ENCODE measurements at places on chromosomes 12 and 14.
A peak's percentile ranks its signal among the peaks of the same experiment; 100 is the strongest.

GRCh38 chr12:71642264-71642663 is 21.4 kb downstream of the ZFC3H1 start:
- no peak for DNase-seq

DNA sequence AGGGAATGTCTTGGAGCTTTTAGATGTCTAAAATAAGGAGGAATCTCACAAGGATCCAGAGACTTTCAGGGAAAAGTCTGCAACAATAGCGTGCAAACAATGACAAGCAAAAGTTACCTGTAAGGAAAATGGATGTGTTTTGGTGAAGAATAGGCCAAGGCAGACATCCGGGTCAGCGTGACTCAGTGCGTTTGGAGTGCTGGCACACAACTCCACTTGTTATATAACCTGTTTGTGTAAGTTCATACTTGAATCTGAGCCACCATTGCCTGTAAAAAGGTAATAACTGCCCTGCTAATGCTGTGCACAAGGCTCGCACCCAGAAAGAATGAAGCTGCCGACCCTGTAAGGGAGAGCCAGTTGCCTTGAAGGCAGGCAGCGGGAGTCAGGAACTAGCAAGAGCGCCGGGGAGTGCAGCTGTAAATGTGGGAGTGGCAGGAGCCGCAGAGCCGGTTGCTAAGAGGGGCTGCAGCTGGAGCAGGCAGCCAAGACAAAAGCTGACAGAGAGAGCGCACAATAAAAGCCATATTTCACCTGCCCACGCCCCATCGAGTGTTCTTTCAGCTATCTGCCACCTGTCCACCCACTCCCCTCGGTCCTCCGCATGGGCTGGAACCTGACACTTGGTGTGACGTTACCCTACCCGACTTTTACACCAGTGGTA is 638.5 kb upstream of the MIS18BP1 start:
- peak; percentile 39 for DNase-seq

DNA sequence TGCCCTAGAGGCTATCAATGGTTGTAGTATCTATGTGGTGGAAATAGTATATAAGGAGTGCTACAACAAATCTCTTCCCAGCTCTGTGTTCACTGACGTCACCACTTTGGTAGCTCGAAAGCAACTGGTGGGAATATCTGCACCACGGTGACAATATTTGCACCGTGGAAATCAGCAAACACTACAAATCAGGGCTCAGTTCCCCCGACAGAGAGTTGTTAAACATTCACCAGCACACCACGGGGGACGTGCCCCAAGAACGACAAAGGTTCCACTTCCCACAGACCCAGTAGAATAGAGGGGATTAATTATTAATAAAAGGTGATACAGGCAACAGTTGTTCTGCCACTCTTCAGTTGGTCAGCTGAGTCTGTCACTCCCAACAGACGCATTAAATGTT is 98.4 kb downstream of the CCDC60 start:
- no peak for DNase-seq

GRCh38 chr14:31253746-31254471 is 46.3 kb upstream of the HECTD1 start:
- DNase-seq = no peak

DNA sequence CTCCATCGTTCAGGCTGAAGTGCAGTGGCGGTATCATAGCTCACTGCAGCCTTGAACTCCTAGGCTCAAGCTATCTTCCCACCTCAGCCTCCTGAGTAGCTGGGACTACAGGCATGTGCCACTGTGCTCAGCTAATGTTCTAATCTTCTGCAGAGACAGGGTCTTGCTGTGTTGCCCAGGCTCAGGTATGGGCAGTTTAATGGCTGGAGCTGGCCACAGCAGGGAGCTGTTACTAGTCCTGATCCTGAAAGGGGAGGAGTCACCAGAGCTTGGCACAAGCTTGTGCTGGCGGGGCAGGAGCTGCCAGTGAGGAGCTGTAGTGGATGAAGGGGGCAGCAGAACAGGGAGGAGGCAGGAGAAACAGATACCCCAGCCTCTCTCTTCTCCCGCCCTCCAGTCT is 10.6 kb downstream of the TMEM120B start:
- no peak for DNase-seq

- no peak for DNase-seq
Observed at GRCh38 chr14:98770151-98770550, 501.8 kb downstream of the BCL11B start.

DNA sequence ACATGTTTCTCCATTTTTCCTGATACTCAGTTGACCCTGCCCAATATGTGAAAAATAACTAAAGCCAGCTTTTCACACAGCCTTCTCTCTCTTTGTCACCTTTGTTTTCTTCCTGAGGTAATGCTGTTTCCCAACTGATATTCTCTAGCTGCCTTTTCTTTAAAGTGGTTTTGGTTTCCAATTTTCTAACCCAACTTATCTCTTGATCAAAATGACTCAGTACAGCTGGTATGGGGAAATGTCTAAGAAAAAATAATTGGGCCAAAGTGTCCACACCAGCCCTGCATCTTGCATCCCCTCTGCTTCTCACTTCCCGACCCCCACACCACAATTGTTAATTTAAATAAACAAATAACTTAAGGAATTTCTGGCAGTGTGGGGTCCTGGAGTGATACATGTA is 193.8 kb downstream of the SYT1 start:
- DNase-seq = no peak

GRCh38 chr14:91685600-91685999 is 46.3 kb downstream of the CATSPERB start:
- DNase-seq = no peak

GRCh38 chr12:53981634-53982565 is 3.0 kb upstream of the HOXC10 start:
- DNase-seq = no peak

DNA sequence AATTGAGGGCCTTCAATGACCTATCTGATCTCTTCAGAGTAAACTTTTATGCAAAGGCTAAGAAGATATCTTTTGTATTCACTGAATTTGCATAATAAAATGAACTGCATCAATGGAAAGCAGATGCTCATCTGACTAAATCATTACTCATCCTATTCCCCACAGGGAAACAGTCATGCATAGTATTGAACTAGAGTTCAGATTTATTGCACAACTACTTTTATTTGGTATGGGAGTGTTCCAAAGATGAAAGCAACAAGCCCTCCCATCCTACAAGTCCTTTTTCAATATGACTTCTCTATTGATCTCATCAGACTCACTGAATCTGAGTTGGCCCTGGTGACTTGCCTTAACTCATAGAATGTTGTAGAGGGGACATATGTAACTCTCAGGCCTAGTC is 159.8 kb downstream of the KITLG start:
- no peak for DNase-seq

GRCh38 chr14:81091660-81092059 is 129.1 kb downstream of the GTF2A1 start:
- no peak for DNase-seq

GRCh38 chr14:20350282-20350681 is 6.8 kb downstream of the PARP2 start:
- no peak for DNase-seq

DNA sequence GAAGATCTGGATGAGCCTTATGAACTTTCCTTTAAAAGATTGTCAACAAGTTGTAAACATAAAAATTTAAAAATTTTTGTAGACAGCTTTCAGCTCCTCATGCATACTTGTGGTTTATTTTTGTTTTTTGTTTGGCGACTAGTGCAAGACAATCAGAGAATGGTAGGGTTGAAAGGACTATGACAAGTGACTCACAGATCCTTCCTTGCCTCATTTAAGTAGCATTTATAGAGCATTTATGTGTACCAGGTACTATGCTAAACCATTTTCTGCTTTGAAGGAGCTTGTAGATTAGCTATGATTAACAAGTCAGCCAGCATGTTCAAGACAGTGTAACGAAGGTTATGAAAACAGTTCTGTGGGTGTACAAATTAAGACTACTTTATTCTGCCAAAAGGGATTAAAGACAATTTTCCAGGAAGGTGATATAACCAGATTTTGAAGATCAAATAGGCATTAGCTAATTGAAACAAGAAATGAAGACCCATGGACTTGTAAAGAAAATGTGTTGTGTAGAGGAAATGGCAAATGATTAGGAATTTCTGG is 122.0 kb downstream of the PCNX1 start:
- DNase-seq = no peak

GRCh38 chr14:79852950-79853744 is 358.2 kb downstream of the DIO2 start:
- DNase-seq = no peak

DNA sequence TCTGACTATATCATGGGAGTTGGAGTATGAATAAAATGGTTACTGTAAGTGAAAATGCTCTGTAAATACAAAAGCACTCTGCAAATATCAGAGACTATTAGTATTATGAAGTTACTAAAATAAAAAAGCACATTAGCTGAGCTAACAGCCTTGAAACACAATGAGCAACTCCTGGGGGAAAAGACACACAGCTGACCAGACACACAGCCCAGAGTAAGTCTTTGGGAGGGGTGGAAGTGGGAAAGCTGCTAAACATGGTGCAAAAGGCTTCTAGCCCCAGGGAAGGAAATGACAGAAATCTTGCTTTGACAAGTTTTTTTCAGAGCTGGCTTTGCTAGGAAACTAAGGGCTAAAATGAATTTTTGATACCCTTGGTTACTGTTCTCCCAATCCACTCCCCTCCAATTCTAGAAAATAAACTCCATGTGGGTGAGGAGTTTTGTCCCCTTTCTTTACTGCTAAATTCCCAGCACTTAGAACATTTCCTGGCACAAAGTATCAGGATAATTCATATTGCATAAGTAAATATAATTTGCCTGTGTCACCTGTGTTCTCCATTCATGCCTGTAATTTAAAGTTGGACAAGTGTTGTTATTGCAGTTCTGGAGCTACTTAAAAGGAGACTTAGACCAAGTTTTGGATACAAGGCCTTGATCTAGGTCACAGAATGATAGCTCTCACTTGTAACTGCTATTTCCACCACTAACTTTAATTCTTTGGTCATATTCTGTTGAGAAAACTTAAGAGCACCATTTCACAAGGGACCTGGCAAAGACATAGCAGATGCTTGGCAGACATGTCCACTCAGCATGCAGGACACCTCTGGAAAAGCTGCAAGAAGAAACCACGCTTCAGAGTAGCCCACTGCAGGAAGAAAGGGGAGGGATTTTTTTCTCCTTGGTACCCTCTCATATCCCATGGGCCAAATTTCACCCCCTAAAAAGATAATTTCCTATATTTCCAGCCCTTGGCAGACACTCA is 19.0 kb upstream of the RAB3IP start:
- DNase-seq = no peak

DNA sequence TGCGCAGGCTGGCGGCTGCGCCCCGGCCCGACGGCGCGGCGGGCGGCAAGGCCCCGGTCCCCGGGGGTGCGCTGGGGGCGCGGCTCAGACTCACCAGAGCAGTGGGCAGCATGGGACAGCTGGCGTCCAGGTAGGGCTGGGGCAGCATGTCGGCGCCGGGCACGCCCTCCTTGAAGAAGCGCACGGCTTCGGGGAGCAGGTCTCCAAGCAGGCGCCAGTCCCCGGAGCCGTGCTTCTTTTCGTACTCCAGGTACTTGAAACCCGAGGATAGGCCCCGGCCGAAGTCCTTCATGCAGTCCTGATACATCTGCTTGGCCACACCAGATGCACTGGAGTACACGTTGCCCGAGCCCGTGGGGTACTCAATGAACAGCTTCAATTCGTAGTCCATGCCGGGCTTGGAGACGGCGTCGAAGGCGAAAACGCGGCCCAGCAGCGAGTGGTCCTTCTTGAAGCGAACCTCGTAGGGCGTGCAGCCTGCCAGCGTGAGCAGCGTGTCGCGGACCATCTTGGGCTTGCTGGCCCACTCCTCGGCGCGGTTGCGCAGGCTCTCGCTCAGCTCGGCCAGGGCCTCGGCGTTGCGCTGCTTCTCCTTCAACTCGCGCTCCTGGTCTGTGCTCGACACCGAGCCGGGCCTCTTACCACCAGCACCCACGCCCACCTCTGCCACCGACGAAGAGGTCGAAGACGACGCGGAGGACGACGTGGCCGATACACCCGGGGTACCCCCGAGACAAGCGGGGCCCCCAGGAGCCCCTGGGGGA is 2.2 kb downstream of the IRF2BPL start:
- DNase-seq = no peak

GRCh38 chr12:92927436-92928281 is 1.4 kb downstream of the EEA1 start:
- no peak for DNase-seq

DNA sequence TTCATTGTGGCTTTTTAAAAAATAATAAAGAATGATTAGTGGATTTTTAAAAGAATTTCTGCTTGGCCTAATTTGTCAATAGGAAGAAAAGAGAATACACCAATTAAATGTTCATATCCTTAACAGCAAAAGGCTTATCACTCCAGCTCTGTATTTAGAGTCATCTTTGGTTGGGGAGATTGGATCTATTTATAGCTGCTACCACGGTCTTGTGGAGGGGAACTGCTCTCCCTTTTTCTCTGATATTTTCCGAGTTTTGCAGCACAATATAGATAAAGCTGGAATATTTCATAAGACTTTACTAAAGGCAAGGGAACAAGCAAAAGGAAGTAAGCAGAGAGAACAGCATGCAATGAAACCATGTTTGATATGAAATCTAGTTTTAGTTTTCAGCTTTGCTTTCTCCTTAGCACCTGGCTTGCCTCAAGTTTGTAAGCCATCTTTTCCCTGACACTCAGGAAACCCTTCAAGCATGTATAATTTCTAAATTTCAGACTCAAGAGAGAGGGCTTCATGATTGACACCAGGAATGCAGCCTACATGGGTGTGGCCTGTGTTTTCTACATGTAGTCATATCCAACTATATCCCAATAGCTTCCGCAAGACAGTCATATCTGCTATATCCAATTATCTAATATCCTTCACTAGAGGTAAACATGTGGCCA is 35.2 kb downstream of the BRMS1L start:
- no peak for DNase-seq

GRCh38 chr14:59336098-59336497 is 129.1 kb downstream of the GPR135 start:
- DNase-seq = no peak

GRCh38 chr14:76348898-76349297 is 27.0 kb upstream of the ESRRB start:
- no peak for DNase-seq

GRCh38 chr12:106082216-106083175 is 56.3 kb downstream of the NUAK1 start:
- no peak for DNase-seq

GRCh38 chr14:86961106-86961716 is 1031.8 kb downstream of the GALC start:
- DNase-seq = no peak

- DNase-seq = no peak
Observed at GRCh38 chr12:110564471-110564991, 18.6 kb downstream of the PPTC7 start.
